K562 (cell line): ENCODE measurements at places on chromosomes 1 and 21. TPM values are rescaled to one million over a fixed set of nuclear protein-coding genes. Genes with fewer than 3 reads are reported as not detected.

- no peak for DNase-seq
Observed at GRCh38 chr1:203404546-203404945, 53.6 kb upstream of the FMOD start.

- DNase-seq: peak; percentile 93
Observed at GRCh38 chr1:43565600-43566360, 35.1 kb downstream of the PTPRF start.

- no peak for DNase-seq
Observed at GRCh38 chr1:110321846-110322245, 17.3 kb upstream of the RBM15 start.

DNA sequence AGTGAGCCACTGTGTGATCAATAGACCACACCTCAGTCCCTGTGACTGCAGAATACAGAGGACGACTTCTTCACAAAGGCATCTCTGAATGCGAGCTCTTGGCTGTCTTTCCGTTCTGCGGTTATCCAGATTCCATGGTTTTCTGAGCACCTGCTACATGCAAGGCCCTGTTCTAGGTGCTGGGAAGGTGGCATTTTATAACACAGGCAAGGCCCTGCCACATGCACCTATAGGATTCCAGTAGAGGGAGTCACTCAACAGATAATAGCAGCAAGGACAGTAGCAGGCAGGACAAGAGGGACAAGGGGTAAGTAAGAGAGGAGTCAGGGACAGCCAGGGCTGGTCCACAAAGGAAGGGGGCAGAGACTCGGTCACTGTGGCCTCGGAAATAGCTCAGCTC, 9.0 kb downstream of the URB1 start:
- no peak for DNase-seq

DNA sequence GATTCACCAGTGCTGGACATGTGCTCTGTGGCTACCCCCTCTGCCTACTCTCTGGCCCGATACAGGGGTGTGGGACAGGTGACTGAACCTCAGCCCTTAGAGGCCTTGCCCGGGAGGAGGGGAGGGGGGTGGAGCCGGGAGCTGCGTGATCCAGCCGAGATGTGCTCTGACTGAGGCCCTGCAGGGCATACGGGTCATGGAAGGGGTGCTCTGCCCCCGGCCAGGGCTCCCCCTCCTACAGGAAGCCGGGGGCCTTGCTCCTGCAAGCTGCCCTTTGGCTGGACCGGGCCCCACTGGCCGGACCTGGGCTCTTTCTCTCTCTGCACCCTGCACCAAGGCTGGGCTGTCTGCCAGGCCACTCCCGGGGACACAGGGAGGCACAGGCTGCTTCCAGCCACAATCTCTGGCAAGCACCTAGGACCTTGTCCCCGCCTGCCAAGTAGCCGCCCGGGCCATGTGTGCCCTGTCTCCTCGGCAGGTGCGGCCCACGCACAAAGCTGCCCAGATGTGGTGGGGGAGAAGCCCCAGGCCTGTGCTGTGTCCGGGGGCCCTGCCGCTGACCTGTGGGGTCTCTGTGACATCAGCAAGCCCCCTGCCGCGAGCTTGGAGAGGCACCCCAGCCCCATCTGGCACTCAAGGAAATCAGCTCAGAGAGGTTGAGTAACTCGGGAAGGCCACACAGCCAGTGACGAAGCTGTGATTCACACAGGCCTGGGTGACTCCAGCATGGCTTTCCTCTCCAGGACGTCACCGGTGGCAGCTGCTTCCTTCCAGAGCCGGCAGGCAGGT, 1.5 kb downstream of the SCNN1D start:
- DNase-seq: no peak

DNA sequence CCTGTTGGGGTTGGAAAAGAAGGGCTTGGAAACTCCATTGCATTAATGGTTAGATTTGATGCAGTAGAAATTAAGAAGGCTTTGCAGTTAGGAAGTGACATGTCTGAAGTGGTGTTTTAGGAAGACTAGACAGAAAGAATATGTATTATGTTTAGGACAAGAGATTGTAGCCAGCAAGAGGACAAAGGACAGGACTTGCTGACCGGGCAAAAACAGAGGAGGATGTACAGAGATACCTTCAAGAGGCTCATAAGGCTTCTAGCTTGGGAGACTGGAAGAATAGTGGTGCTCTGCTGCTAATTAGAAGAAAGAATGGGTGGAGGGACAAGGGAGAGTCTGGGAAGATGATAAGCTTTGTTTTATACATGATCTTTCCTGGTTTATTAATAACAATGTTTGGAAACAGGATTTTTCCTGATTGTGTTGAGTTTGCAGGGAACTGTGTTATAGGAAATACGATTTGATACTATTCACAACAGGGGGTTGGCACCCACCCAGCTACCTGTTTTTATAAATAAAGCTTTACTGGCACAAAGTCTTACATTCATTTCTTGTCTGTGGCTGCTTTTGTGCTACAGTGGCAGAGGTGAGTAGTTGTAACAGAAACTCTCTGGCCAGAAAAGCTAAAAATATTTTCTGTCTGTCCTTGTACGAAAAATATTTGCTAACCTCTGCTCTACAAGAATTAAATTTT, 37.1 kb upstream of the TMCO2 start:
- DNase-seq: no peak

- no peak for DNase-seq
Observed at GRCh38 chr1:55931081-55931940, 648.1 kb downstream of the PLPP3 start.

DNA sequence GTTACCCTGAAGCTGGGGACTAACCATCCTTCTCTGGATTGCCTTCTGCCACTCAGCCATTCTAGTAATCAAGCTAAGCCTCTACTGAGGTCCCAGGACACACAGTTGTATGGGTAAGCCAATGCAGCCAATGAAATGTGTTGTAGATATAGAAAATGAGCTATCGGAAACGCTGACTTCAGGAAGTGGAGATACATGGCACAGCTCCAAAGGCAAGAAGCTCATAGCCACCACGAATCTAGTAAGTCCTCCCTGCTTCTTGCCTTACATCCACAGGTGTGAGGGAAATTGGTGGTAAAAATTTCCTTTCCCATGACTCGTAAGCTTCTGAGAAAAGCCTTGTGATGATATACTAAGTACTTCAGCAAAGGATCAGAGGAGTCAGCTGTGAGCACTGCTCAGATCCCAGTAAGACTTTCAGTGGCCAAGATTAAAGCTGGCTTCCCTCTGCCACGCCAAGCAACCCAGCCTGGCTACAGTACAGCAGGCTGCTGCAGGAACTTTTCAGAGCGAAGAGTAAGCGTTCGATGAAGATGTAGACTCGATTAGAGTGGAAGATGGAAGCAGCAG, 117.7 kb downstream of the SIM2 start:
- DNase-seq: no peak

GRCh38 chr1:13749543-13750341, 49.8 kb downstream of the PRDM2 start:
- DNase-seq: peak; percentile 78

DNA sequence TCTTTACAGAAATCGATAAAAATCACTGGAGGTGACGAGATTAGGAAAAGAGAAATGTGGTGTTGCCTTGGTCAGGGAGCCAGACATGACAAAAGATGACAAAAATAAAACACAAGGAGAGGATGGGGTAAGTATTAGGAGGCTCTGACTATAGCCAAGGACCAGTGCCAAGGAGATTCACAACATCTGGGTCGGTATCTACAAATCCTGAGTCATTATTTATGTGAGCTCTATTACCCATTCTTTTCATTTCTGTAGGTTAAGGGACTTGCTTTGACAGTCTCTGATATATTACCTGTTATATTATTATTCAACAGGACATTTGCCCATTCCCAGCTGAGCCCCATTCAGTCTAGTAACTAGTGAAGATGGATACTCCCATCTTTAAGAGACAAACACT, 120.8 kb downstream of the TYW3 start:
- no peak for DNase-seq

GRCh38 chr1:9651220-9651564, 339 bp upstream of the PIK3CD start:
- DNase-seq: no peak

DNA sequence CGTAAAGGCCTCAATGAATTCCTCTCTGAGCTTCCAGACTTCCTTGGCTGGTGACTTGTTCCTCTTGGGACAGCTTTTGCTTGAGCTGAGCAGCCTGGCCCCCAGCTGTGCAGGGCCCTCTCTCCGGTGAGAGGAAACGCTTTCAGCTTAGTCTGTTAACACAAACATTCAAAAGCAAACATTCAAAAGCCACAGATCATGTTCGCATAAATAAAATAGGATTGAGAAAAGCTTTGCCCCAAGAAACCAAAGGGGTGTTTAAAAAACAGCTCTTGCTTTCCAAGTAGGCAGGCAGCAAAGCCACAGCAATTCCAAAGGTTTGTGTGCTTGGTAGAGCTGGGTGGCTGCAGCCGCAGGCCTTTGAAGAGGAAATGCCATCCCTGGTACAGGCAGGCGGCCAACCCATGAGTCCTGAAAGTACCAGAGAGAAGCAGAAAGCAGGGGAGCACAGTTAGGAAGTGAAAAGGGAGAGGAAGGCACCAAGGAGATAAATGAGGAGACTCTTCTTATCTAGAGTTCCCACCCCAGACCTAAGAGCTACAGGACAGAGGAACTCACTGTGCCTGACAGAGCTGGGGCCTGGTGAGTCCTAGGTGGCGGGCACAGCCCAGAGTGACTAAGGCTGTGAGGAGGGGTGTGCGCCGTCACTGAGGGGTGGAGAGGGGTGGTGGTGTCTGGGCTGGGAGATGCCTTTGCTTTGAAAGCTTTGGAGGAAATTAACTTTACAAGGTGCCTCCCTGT, 48.4 kb downstream of the CCN1 start:
- peak; percentile 16 for DNase-seq

- DNase-seq: no peak
Observed at GRCh38 chr1:6570100-6570499, 9.7 kb upstream of the ZBTB48 start.

- DNase-seq: no peak
Observed at GRCh38 chr1:202291961-202292712, 49.6 kb downstream of the UBE2T start.

GRCh38 chr1:113940365-113941244, 11.5 kb downstream of the HIPK1 start:
- DNase-seq: no peak

DNA sequence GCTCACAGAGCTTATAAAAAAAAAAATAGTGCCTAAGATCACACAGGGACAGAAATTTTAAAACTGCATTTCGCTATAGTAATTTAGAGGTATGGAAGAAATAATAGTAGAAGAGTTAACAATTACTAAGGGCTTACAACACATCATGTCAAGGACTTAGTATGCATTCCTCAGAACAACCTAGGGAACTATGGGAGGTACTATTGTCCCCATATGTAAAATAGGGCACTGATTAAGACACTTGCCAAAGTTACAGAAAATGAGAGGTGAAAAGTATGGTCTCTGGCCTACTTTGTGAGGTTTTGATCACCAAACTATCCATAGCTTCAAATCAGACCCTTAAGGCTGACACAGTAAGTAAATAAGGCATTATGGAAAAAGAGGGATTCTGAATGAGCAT, 4.7 kb downstream of the FRRS1 start:
- DNase-seq: no peak

DNA sequence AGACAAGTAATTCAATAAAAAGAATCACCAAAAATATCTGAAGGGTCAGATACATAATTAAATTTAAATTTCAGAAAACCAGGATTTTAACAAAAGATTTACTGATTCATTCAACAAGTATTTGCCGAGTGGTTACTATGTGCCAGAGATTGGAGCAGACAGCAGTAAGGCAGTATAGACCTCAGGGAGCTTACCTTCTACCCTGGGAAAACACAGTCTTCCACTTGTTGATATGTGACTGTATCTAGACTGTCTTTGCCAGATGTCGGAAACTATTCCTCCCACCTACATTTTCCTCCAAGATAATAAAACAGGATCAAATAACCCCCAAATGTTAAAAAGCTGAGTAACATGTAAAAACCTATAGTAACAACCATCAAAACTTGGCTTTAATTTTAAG, 6.2 kb downstream of the HNRNPR start:
- DNase-seq: no peak

GRCh38 chr1:100969327-100969726, 56.3 kb downstream of the DPH5 start:
- no peak for DNase-seq

DNA sequence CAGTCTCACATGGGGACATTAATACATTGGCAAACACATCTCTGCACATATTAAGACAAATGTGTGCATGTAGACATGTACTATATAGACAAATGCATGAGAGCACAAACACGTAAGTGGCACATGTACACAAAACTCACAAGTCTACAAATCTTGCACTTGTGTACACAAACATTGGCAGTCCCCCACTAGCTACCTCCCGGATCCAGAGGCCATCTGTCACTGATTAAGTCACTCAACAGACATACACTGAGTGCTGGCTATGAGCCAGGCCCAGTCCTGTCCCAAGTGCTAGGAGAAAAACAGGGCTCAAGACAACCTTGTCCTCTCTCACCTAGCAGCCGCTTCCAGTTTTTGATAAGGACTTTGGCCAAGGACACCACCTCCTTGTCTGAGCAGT, 7.0 kb downstream of the TCEA3 start:
- peak; percentile 82 for DNase-seq

DNA sequence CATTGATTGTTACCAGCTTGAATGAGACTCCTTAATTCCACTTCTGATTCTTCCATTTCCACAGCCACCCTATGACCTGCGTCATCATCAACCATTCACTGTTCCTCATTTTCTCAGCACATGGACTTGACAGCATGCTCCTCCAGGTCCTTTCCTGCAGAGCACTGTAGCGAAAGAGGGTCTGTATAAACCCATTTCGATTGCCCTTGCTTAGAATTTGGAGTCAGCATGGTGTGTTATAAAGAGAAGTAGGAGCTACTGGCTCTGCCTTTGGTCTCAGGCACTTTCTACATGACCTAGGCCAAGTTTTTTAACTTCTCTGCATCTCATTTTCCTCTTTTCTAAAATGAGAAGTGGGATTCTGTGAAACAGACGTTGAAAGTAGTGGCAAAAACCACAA, 133.8 kb downstream of the AK5 start:
- no peak for DNase-seq

DNA sequence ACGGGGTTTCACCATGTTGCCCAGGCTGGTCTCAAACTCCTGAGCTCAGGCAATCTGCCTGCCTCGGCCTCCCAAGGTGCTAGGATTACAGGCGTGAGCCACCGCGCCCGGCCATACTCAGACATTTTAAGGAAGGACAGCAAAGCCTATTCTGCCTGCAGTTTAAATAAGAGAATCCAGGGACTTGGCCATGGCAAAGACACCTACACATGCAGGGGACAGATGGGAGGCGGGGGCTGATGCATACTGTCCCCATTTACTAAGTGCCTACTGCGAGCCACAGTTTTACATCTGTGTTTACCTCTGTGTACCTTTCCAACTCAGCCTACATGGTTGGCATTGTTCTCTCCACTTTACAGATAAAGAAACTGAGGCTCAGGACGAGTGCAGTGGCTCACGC, 25.4 kb downstream of the LDLRAD2 start:
- no peak for DNase-seq

PBX1 gene
- 0.54 and 0.62 TPM in 2 replicates for total RNA-seq

ZFYVE9 gene
- total RNA-seq: 9.0 and 10.2 TPM in 2 replicates

CLIC6 gene
- total RNA-seq: not detected in 2 replicates

TOE1 gene
- 32.5 and 33.9 TPM in 2 replicates for total RNA-seq

FCRL5 gene
- not detected in 2 replicates for total RNA-seq

ADPRS gene
- total RNA-seq: 30.9 and 33.4 TPM in 2 replicates

NTNG1 gene
- total RNA-seq: not detected in 2 replicates

ATP6V1G3 gene
- total RNA-seq: not detected in 2 replicates

TMCC2 gene
- total RNA-seq: 1.8 TPM in 2 replicates

CCDC185 gene
- not detected in 2 replicates for total RNA-seq

MSH4 gene
- 0.13 and 0.16 TPM in 2 replicates for total RNA-seq

PLPP3 gene
- total RNA-seq: 0.16 and 0.36 TPM in 2 replicates
